AG09309 (cell line): ENCODE measurements at places on chromosomes 3 and 15.

GRCh38 chr3:55330756-55331155, 156.3 kb downstream of the WNT5A start:
- no peak for DNase-seq

GRCh38 chr15:35595656-35596055, 49.7 kb upstream of the DPH6 start:
- no peak for DNase-seq

GRCh38 chr3:194220901-194221326, 85.0 kb downstream of the HES1 start:
- DNase-seq, result no peak

DNA sequence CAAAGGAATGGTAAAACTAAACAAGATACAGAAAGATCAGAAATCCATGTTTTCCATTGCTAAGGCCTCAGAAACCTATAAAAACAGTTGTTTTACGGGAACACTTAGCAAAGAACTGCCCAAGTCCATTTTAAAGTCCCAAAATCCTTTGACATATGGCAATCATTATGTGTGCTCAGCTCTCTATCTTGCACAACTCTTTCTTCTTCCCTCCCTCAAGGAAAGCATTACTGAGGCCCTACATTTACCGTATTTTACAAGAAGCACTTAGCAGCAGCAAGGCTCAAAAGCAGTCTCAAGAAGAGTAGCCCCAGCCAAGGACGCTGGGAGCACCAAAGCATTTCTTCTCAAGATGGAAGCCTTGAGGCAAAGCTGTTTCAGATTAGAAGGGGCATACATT, 169.6 kb upstream of the LRTM1 start:
- peak; percentile 46 for DNase-seq

DNA sequence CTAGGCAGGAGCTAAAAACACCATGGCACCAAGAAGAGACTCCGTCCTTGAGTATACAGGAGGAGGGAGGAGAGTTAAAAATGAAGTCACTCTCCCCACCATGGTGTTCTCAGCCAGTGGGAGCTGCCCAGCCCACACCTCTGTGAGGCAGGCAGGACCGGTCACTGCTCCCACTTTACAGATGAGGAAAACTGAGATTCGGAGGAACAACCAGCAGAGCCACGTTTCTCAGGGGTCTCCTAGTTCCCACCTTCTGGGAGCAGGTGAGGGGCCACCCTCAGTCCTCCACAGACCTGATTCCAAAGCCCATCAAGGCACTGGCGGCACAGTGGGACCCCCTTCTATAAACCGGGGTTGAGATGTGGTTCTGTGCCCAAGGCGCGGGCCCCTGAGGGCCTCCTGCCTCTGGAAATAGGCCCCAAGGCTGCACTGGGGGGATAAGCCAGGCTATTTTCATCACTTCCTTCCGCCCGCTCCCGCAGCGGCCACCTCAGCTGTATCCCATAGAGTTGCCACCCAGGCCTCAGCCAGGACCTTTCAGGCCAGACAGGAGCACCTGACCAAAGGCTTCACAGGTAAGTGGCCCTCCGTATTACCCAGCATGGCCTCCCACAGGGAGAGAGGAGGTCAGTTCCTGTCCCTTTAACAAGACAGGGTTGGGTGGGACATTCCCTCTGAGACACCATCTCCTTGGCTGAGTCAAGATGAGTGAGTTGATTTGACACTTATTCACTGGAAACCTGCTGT, at the start of gene GP9:
GP9 (plus strand) TSS at position 504 of the 747 bp plus-strand sequence. CDS start 961 bp downstream, outside the sequence.
- no peak for DNase-seq

GRCh38 chr15:46034755-46035154, 399.9 kb downstream of the SQOR start:
- DNase-seq, result no peak

DNA sequence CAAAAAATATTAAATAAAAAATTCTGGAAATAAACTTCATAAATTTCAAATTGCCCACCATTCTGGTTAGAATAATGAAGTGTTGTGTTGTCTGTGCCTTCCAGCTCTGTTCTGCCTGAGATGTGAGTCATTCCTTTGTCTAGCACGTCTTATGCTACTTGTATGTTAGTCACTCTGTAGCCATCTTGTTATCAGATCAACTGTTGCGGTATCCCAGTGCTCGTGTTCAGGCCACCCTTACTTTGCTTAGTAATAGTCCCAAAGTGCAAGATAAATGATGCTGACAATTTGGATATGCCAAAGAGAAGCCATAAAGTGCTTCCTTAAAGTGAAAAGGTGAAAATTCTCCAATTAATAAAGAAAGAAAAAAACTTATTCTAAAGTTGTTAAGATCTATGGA, 527.5 kb downstream of the NAALADL2 start:
- DNase-seq, result peak; percentile 83

GRCh38 chr3:81043660-81044199, 717.7 kb downstream of the GBE1 start:
- DNase-seq, result no peak

DNA sequence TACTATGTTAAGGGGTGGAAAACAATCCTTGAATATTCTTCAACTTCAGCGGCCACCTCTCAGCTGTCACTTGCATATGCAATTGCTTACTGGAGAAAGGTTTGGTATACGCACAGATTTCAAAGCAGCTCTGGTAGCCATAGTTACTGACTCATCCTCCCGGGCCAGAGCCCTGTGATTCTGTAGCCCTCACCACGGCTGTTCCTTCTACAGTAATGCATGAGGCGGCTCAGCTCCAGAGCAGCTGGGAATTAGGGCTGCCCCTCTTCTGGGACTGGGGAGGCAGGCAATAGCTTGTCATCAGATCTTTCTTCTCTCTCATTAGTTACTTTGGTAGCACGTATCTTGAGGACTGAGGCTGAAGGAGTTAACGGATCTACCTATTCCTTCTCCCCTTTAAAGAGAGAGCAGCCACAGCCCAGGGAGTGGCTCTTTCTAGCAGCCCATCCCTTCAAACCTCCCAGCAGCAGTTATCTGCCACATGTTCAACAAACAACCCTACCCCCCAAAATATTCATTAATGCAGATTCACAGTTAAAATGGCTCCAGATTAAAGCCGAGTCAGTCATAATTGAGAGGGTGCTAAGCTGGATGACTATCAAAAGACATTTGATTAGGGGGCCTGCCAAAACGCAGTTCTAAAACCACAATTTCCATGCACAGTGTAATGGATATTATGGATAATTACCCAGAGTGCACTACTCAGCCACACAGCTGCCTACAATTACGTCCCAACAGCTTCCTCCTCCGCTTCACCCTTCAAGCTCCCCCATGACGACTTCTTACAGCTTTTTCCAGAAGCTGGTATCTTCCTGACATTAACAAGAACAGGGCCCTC, 54.7 kb downstream of the ETV5 start:
- no peak for DNase-seq

- no peak for DNase-seq
These were observed 33.0 kb upstream of the ARL14 start for GRCh38 chr3:160643994-160644393.

DNA sequence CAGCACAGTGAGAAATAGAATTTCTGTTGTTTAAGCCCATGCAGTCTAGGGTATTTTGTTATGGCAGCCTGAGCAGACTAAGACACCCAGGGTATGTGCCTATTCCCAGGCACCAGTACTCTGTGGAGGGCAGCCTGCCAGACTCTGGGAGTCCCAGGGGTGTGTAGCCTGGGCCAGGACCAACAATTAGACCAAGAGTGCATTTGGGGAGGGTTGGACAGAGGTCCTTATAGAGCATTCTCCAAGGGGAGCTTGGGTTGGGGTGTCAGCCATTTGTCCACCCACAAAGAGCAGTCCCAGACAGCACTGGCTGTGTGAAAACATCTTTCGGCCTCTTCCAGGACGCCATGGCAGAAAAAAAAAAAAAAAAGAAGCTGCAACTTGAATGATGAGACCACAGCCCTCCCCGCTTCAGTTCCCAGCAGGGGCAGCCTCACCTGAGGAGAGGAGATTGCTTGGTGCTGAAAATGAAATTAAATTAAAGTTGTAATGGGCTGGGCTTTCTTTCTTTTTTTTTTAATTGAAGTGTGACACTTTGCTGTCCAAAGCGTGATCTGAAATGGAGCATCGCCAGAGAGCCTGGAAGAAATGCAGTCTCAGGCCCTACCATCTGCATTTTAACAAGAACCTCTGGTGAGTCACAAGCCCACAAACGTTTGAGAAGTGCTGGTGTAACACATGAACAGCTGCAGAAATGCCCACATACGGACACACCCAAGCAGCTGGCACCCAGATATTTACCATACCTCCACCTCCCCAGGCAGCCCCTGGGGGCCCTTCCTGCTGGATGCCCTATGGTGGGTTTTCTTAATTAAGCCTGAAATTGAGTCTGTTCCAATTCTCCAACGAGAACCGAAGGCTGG, 21.3 kb upstream of the CAV3 start:
- peak; percentile 69 for DNase-seq

DNA sequence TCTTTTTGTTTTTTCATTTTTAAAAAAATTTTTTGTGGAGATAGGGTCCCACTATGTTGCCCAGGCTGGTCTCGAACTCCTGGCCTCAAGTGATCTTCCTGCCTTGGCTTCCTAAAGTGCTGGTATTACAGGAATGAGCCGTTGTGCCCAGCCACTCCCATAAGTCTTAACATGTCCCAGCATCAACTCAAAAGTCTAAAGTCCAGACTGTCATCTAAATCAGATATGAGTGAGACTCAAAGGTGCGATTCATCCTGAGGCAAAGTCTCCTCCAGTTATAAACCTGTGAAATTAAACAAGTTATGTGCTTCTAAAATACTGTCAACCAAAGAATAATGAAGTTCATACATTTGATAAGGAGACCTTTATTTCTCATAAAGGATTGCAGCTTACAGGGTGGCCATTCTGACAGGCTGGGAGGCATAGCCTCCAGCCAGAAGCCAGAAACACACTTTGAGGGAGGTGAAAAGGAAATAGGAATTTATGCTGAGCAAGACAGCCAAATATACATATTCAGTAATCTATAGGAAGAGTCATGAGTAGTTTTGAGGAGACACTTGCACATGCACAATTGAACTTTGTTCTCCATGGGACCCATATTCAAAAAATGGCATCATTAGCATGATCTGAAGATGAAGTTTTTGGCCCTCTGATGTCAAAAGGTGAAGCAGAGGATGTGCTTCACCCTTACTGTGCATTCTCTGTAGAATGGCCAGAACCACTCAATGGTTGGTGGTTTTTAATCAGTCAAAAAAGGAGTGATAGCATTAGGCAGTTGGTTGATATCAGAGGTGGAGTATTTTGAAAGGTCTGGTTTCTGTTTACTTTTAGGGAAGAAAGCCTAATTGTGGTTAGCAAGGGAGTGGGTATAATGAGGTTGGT, 11.0 kb upstream of the ZNF662 start:
- DNase-seq, result no peak

- no peak for DNase-seq
These were observed 1273.0 kb downstream of the ROBO2 start for GRCh38 chr3:78312851-78313250.

- no peak for DNase-seq
These were observed 5.3 kb downstream of the RFTN1 start for GRCh38 chr3:16508243-16508578.
